NCI-H1092 (cell line): ENCODE measurements at places on chromosomes 2 and 18.
A peak's percentile ranks its signal among the peaks of the same experiment; 100 is the strongest.

GRCh38 chr2:197828464-197829135 lies 24.2 kb downstream of the PLCL1 start:
- DNase-seq: no peak

DNA sequence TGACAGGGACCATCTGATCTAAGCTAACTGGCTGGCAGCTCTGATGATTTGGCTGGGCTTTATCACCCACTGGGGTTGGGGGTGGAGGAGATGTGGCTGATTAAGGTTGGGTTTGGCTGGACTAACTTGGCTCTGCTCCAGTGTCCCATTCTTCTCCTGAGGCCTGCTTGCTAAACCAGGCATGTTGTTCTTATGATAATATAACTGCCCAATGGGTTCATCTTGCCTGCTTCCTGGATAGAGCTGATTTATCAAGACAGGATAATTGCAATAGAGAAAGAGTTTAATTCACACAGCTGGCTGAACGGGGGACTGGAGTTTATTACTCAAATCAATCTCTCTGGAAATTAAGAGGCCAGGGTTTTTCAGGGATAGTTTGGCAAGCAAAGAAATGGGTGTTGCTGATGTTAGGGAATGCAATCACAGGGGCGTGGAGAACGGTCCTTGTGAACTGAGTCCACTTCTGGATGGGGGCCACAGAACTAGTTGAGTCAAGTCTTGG lies 150.4 kb downstream of the PTH2R start:
- peak; percentile 47 for DNase-seq

- DNase-seq: no peak
Measured at GRCh38 chr2:182406221-182406620, 20.6 kb downstream of the PDE1A start.

GRCh38 chr18:54223568-54224241 lies 764 bp downstream of the MBD2 start:
- no peak for DNase-seq

GRCh38 chr2:68663371-68664156 lies 20.2 kb downstream of the PROKR1 start:
- DNase-seq: no peak
